Posterior vena cava (tissue), 2 donors: ENCODE measurements at places on chromosomes 16 and 17.
A peak's percentile ranks its signal among the peaks of the same experiment; 100 is the strongest.

DNA sequence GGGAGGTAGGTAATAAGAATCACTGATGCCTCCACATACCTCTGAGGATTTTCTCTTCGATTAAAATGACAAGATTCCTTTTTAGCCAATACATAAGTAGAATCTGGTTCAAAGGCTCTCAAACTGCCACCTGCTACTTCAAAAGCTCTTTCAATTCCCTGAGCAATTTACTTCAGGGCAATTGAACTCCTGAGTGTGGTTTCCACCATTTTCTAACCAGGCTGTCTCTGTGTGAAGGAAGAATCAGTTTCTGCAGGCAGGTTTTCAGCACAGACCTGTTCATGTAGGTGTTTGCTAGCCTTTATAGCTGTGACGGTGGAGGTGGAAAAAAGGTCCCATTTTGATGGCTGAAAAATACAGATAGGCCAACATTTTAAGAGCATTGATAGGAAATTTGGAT, 18.2 kb upstream of the HS3ST3B1 start:
- DNase-seq: no peak

- DNase-seq: no peak
These were observed 16.2 kb downstream of the MARCHF10 start for GRCh38 chr17:62791767-62792446.

DNA sequence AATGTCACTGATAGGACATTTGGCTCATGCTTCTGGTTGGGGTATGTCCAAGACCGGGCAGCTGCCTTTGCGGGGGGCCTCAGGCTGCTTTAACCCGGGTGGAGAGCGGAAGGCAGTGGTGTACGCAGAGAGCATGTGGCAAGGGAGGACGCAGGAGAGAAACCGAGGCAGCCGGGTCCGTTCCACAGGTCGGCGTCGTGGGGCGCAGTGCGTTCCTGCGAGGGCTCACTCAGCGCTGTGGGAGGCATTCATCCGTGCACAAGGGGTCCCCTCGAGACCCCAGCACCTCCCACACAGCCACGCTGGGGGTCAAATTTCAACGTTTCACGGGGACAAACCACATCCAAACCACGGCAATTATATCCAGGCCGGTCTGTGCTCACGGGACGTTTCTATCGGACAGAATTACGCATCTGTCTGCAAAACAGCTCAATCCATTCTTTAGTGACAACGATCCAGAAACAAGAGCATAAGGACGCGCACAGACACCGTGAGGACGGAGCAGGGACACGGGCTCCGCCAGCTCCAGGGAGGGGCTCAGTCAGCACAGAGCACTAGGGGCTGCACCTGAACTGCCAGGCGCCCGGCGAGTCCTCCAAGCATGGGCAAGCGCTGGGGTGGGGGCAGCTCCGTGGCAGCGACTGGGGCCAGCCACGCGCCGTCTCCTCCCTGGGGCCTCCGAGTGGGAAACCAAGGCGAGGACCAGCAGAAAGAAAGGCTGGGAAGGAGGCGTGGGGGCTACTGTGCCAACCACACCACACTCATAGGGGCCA, 108.4 kb upstream of the METRNL start:
- no peak for DNase-seq

GRCh38 chr16:14378131-14378551, 251.9 kb downstream of the PARN start:
- no peak for DNase-seq

GRCh38 chr17:76111956-76112355, 8.4 kb upstream of the EXOC7 start:
- DNase-seq: no peak

DNA sequence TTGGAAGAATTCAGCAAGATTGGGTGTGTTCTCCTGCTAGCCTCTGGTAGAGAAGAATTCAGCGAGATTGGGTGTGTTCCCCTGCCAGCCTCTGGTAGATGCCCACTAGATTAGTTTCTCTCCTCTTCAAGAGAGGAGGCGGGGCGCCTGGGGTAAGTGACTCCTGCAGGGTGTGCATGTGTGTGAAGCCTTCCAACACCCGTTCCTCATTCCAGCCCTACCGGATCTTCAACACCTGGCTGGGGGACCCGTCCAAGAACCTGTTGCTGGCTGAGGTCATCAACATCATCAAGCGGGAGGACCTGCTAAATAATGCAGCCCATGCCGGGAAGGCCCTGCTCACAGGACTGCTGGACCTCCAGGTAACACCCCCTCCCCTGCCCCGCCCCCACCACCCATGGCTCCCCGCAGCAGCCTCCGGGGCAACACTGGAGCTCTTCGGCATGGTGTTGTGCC, 21.3 kb downstream of the TMEM186 start:
- DNase-seq: no peak

DNA sequence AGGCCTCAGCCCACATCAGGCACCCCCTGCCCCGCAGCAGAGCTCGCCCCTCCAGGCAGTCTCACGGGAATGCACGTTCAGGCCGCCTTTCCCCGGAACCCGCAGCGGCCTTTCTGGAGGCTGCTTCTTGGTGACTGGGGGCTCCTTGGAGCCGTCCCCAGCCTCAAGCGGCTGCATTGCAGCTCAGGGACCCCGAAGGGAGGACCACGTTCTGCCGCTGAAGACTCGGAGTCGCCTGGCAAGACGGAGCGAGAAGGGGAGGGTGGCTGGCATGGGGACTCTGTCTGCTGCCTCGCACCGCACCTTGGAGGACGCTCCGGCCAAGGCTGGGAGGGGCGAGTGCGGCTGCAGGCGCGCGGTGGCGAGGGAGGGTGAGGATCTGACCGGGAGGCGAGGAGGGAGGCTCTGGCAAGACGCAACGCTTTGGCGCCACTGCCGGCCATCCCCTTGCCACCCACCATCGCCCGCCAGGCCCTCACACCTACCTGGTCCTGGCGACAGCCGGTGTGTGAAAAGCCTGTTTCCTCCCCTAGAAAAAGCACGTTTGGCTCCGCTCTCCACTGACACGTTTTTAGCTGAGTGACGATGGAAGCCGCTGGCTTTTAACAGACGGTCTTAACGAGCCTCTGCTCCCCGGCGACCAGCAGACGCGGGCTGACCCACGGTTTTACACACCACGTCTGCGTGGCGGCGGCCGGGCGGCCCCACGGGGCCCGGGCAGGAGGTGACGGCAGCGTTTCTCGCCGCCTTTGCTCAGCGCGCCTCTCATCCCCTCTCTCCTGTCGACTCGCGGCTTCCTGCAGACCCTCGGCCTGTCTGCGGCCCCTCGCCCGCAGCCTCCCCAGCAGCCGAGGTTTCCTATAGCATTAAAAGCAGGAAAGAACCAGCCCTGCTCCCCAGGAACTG, 16.7 kb upstream of the GNG13 start:
- peak; percentile 72 for DNase-seq

GRCh38 chr16:88390735-88391134, 8.0 kb downstream of the ZNF469 start:
- no peak for DNase-seq

DNA sequence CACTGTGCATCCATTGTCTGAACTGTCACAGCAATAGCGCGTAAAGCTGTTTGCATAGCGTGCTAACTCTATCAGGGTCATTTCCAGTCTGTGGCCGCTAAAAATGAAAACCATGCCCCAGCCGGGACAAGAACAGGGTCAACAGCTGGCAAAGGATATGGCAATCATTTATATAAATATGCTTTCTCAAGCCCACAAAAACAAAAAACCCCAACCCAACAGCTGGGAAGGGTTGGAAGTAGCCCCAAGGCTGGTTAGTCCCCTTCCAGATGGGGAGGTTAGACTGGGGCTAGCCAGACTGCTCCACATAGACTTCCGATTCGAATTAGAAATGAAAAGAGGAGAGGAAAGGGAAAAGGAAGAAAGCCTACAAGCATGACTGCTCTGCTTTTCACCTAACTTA, 203.3 kb upstream of the TBX2 start:
- no peak for DNase-seq

- no peak for DNase-seq
These were observed 304.4 kb downstream of the SEC14L1 start for GRCh38 chr17:77444984-77445759.

DNA sequence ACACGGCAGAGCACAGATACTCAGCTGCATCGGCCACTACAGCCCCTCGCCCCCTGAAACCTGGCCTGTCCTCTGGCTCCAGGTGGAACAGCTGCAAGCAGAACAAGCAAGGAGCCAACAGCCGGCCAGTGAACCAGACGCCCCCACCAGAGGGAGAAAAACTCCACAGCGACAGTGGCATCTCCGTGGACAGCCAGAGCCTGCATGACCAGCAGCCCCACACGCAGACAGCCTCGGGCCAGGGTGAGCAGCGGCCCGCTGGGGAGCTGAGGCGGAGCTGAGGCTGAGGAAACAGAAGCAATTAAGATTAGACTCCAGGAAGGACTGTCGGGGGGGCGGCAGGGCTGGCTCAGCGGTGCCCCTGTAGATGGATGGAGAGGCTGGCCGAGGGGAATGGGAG, 16.7 kb downstream of the NGFR start:
- DNase-seq: no peak

DNA sequence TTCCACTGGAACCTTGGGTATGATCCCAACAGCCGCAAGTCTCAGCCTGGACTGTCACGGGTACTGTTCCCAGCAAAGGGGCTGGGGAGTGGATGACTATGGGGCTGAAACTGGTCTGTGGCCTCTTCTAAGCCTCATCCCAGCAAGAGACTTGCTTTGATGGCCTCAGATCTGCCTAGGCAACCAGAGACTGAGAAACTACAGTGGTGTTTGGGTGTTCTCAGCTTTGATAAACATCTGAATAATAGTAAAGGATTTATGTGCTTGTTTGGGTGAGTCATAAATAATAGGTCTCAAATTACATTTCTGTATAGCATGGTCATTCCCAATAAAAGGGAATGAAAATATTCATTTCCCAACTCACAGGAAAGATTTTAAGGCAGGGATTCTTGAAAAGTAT, 30.2 kb upstream of the ULK2 start:
- DNase-seq: no peak

GRCh38 chr17:1090465-1091189, 89.2 kb downstream of the ABR start:
- DNase-seq: no peak

DNA sequence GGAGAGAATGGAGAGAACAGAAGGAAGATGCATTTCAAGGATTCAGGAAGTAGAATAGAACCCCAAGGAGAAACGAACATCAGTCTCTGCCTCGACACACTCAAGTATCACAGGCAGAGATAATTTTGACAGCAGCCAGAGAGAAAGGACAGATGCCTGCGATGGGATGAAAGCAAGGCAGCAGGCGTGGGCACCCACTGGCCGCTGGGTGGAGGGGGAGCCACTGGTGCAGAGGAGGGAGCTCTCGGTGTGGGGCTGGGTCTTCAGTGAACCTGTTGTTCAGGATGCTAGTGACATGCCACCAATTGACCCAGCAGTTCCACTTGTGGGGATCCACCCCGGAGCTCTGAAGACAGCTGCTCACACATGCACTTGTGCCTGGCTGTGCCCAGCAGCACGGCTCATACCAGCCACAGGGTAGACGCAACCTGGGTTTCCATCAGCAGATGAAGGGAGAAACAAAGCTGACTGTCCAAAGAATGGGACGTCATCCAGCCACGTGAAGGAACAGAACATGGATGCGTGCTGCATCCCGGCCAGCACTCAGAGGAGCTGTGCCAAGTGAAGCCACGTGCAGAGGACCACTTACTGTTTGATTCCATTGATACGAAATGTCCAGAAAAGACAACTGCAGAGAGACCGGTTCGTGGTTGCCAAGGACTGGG, 127.0 kb downstream of the BANP start:
- DNase-seq: peak; percentile 41

DNA sequence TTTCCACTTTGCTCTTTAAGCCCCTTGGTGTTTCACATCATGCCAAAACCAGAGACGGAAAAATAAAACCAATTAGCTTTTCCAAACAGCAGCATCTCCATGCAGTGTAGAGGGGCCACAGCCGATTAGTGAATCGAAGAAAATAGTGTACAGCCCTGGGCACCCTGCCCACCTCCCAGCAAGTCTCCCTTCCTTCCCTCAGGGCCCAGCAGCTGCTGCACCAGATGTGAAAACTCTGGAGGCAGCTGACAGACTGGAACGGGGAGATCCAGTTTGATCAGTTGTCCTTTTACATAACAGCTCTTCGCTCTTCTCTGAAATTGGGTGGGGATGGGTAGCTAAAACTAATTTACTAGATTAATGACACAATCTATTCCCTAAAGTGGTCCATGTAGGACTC, 19.3 kb downstream of the TMEM11 start:
- no peak for DNase-seq

- no peak for DNase-seq
These were observed 95.0 kb downstream of the PLCG2 start for GRCh38 chr16:81873843-81874752.

DNA sequence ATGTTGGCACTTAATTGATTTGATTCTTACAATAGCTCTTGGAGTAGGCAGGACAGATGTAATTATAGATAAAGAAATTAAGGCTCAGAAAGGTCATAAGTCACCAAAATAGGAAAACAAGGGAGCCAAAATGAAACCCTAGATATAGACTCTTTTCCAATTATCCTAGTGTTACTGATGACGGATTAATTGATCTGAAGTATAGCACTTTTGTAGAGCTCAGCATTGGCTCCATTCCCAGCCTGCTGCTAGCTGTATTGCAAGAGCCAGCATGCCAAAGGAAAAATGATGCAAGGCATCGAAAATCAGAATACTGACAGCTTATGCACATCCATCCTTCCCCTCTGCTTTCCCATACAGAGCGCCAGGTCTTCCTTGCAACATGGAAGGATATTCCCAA, 21.6 kb upstream of the RASL10B start:
- no peak for DNase-seq

DNA sequence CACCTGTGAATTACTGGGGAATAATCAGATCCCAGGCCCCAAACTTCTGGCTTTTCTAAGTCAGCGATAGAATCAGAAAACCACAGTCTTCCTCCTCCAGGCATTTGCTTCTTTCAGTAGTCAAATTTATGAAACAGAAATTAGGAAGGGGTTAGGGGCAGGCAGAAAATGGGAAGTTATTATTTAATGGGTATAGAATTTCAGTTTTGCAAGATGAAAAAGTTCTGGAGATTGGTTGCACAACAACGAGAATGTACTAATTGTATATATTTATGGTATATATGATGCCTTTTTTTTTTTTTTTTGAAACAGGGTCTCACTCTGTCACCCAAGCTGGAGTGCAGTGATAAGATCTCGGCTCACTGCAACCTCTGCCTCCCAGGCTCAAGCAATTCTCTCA, 23.5 kb downstream of the ORC6 start:
- DNase-seq: no peak

GRCh38 chr16:55563797-55564196, 2.7 kb upstream of the CAPNS2 start:
- no peak for DNase-seq

- no peak for DNase-seq
These were observed 415.9 kb upstream of the ERCC4 start for GRCh38 chr16:13503960-13504635.

- DNase-seq: peak; percentile 98
These were observed at the start of gene GEMIN4 for GRCh38 chr17:752002-752619. Gene GEMIN4, minus strand, starts transcription at chr17:752264. Its CDS starts 122 bp downstream, at chr17:752142.

DNA sequence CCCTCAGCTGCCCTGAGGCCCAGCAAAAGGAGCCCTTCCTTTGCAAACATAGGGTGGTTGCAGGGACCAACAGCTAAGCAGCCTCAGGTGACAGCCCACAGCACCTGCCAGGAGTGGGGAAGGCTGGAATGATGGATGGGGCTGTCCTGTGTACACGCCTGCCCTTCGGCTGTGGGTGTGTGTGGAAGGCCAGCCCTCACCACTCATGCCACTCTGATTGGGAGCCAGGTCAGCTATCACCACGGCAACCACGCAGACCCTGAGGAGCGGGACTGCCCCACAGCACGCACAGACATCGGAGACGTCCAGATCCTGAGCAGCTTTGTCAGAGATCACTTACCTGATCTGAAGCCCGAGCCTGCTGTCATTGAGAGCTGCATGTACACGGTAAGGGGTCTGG, 11.9 kb downstream of the PIPOX start:
- no peak for DNase-seq

GRCh38 chr16:57619606-57620334, 8.7 kb upstream of the ADGRG1 start:
- peak; percentile 71 for DNase-seq

GRCh38 chr16:83689385-83689831, 118.4 kb upstream of the HSBP1 start:
- DNase-seq: no peak
